ENCODE measurements at places on chromosomes 11 and 22.

DNA sequence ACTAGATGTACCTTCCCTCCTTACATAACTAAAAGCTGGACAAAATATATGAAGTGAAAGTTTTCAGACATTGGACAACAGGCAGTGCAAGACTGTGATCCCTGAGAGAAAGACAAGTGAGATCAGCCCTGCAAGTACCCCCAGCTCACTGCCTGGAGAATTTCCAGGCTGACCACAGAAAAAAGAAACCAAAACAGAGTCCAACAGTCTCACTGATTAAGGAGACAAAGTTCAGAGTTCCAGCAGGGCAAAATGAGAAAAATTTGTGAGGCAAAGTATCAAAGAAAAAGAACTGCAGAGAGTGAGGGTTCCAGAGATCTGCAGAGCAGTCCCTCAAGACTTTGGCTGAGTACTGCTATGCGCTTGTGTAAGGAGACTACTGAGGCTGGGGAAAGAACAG lies 47.3 kb upstream of the TMEM45B start:
- DNase-seq, result no peak

DNA sequence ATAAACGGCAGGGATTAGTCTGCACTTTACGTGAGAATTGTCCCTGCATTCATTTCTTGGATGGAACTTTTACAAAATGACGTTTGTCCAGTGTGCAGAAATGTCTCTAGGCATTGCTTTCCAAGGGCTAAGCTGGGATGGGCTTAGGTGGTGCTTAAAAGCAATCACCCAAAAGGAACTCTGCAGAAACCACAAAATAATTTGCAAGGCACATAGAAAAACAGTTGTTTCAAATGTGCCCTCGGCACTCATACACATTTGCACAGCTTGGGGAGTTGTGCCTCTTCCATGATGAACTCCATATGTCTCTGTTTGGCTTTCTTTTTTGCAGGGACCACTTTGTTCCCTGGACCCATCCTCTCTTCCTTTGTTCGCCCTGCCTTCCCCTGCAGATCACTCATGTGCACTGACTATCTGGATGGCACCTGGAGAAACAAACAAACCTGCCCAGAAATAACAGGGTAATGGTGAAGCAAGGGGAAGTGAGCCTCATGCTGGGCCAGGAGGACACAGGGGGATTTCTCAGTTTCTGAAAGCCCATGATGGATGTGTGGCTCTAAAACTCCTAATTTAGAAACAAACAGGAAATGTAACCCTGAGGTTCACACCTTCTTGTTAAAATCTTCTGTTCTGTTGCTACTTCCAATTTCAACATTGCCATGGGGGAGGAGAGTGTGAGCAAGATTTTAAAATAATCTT lies 150.2 kb downstream of the SNX19 start:
- DNase-seq, result no peak

- no peak for DNase-seq
These were observed 132.1 kb upstream of the PAX6 start for GRCh38 chr11:31943056-31943780.

GRCh38 chr11:76803023-76803422 lies 19.9 kb downstream of the TSKU start:
- no peak for DNase-seq

GRCh38 chr11:49851971-49852389 lies 100.2 kb upstream of the OR4C13 start:
- no peak for DNase-seq

DNA sequence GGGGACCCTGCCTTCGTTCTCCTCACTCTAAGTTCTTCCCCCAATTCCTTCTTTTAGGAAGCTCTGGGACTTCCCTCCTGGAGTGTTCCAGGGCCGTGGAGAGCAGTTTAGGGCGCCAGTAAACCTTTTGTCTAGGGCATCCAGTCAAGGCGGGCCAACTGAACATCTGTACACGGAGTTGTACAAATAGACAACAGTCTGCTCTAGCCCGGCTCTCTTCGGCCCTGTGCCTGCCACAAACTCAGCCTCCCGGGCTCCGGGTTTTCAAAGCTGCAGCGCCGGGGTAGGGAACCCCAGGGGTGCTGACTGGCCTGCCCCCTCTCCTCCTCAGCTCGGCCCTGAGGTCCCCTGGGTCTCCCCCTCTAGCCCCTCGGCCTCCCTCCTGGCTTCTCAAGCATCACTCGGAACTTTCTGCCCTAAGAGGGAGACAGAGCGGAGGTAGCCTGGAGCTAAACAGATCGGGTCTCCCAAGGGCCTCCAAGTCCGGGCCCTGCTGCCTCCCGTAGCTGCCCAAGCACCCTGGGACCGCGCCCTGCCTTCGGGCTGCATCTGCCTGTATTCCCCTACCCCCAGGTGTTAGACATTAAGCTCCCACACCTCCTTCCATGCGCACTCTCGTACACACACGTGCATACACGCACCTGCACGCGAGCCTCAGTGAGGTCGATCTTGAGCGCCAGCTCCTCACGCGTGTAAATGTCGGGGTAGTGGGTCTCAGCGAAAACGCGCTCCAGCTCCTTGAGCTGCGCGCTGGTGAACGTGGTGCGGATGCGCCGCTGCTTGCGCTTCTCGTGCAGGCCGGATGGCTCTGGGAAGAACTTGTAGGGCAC lies 3.3 kb downstream of the PHOX2A start:
- no peak for DNase-seq

- DNase-seq, result no peak
These were observed 28.5 kb upstream of the SMIM38 start for GRCh38 chr11:69127081-69127850.

DNA sequence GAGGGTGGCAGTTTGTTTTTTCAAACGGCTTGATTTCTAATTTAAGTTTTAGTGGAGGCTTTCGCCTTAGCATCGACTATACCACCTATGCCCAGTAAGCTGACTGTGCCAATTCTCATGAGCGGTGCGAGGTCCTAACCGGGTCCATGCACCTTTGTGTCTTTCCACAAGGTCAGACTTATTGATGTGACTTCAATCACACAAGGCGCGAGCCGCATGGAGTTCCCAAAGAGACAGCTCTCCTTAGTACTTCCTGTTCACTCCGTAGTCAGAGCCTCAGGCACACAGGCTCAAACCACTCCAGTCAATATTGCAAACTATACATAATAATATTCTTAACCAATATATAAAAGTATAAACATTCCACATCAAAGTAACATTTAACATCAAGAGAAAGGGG lies 18.2 kb downstream of the ST14 start:
- DNase-seq, result no peak

DNA sequence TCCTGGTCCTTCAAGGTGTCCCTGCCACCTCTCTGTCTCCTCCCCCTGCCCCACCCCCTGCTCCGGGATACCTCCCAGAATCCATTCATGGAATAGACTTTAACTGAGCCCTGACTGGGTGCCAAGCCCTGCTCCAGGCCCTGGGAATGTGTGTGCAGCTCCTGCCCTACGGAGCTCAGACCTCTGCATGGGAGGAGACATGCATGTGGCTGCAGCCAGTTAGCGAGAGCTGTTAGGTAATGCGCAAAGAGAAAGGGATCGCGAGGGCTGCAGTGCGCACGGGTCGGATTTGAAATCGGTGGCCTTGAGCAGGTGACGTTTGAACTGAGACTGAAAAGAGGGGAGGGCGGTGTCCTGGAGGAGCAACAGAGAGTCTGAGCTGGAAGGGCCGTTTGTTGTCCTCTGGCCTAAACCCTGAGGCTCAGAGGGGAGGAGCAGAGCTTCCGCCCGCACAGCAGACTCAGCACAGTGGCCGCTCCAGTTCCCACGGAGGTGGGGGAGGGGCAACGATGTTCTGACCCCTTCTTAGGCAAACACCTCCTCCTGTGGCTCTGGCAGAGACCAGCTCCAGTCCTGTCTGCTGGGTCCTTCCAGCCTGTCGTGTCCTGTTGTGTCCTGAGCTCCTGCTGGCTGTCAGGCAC lies 19.8 kb upstream of the LRRC10B start:
- DNase-seq, result no peak

GRCh38 chr11:110665689-110666465 lies 46.4 kb downstream of the ARHGAP20 start:
- DNase-seq, result no peak

DNA sequence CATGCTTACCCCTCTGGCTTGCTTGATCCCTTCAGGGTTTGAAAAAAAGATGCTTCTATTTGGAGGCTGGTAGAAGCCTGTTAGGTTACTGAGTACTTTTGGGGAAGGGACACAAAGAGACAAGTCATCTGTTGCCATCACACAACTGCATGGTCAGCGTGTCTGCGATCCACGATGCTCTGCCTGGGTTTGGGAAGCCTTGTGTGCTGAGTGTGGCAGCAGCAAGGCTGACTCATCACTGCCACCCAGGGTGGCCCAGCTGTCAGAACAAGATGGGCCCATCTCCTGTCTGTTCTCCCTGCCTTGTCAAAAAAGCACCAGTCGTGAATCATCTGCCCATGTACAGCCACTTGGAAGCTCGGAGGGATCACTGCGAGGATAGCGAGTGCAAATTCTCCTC lies 26.2 kb downstream of the UBASH3B start:
- DNase-seq, result no peak

DNA sequence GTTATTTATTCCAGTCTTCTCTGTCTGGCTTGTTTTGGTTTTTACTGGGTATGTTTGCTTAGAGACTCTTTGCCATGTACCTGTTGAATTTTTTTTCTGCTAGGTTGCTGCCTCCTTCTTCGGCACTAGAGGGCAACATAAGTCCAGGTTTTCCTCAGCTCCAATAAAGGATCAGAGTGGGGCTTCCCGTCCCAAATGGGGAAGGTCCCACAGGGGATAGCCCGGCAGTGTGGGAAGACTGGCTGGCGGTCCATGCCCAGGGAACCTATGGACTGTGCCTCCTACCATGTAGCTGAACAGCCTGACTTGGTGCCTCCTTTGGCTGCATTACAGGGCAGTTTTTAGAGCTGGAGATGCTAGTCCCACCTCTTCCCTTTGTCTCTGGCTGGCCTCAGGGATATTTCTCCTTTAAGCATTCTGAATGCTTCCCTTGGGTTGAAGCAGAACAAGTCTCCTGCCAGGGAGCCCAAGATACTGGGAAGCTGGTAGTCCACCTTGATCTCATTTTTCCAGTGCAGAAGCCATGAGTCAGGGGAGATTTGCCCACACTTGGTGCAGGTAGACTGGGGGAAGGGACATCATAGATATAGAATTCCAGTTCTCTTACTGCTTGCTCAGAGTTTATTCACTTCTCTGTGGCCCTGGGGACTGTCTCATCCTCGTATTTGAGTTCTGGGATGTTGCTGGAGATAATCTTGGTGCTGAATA lies 60.2 kb downstream of the BRD1 start:
- DNase-seq, result no peak

DNA sequence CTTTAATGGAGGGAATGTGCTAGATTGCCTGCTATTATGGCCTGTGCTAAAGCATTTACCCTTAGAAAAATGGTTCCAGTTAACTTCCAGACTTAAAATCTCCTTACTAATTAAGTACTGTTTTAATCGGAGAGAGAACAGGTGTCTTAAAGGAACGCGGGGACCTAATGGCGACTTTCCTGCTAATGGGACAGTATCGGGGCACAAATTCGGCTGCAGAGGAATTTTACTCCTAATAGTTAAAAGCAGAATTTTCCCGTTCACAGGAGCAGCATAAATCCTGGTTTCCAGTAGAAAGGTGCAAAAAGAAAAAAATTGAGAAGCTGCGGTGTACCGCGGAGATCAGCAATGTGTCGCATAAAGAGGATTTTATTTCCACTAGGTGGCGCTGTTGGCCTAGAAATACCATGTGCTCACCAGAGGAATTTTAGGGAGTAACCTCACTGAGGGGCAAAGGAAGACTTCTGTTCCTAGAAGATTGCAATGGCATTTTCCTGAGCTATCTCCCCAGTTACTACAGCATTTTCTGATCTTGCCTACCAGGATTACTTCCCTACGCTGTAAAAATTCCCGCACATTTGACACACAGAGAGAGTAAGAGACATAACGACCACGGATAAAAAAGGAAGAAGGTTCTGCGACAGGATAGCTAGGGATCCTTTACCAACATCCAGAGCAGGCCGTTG lies 44.5 kb downstream of the ZNF280B start:
- DNase-seq, result peak; percentile 21

- no peak for DNase-seq
These were observed at the start of gene RASD2 for GRCh38 chr22:35540595-35541253. RASD2 (plus strand) TSS chr22:35540831; CDS start chr22:35546810, 5,979 bp downstream.

- DNase-seq, result no peak
These were observed 28.9 kb downstream of the RAB39A start for GRCh38 chr11:107957109-107957588.

DNA sequence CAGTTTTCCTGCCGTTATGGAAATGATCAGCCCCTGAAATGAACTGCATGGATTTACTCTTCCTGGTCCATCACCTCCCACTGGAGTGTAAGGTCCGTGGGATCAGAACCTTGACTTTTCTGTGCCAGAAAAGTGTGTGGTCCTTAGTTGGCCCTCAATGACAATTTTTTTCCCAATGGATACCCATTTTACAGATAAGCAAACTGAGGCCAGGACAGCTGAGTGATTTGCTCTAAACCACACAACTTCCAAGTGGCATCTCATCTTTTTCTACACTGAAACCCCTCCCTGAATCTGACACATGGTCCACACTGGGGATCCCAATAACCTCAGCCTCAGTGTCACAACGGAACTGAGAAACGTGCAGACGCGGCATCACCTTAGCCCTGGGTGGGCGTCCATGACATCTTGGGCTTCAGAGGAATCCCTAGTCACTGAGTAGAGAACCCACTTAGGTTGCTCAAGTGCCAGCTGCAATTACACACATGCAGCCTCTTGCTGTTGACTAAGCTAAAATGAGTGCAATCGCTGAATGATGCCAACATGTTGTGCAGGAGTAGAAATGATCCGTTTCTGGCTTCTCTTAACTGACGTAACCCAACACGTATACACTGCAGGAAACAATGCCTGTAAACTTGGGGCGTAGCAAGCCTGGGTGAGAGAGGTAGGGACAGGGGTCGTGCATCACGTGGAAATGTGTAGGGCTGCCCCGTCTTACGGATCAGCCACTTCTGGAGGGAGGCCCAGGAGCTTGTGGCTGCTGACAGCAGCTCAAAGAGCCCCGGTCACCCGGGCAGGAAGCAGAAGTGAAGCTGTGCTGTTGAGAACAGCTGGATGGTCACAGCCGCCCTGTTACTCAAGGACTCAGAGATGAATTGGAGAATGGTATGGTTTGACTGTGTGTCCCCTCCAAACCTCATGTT lies 136.3 kb downstream of the SHANK2 start:
- no peak for DNase-seq

DNA sequence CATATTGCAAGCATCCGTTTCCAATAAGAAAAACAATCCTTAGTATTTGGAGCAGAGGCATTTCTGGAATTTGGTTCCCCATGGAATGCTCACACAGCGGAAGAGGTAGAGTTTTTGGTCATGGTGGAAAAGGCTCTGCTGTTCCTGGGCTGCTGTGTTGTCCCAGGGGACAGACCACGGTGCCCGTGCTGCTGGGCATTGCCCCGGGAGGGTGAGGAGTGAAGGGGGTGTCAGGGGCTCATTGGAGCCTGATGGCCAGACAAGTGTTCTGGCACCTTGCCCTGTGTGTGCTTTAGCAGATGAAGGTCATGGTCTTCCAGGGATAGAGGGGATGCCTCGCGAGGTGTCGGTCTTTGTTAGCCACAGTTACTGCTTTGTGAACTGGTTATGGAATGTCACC lies 61.2 kb downstream of the MPPED1 start:
- DNase-seq, result no peak

GRCh38 chr22:38724926-38725571 lies 19.3 kb downstream of the GTPBP1 start:
- no peak for DNase-seq

GRCh38 chr11:64321533-64321932 lies 3.6 kb downstream of the PRDX5 start:
- no peak for DNase-seq

GRCh38 chr11:68136866-68137265 lies 15.7 kb upstream of the CHKA start:
- DNase-seq, result no peak

Measured in activated CD8-positive, alpha-beta memory T cell treated with anti-CD3 and anti-CD28 coated beads for 1 hour (primary cell).